Stimulated activated CD4-positive, alpha-beta T cell treated with anti-CD3 and anti-CD28 coated beads, Interleukin-15, amount 100 ng/mL, for 1 hour (primary cell): ENCODE measurements at places on chromosomes 6 and 20.

GRCh38 chr6:19866173-19866984, 29.2 kb downstream of the ID4 start:
- DNase-seq: no peak

DNA sequence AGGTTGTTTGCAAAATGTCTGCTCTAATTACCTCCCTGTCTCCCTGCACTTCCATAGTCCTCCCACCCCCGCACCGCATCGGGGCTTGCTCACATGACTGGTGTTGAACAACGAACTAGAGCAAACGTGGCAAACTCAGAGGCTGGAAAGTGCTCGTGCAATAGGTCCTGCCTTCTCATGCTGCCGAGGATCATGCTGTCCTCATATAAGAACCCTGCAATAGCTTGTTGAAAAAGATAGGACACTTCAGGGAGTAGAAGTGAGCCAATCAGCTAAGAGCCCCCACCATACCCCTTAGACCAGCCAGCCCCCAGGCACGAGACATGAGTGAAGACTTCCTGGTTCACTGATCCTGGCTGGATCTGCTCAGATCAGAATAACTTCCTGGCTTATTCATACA, 219.2 kb downstream of the C6orf118 start:
- no peak for DNase-seq

DNA sequence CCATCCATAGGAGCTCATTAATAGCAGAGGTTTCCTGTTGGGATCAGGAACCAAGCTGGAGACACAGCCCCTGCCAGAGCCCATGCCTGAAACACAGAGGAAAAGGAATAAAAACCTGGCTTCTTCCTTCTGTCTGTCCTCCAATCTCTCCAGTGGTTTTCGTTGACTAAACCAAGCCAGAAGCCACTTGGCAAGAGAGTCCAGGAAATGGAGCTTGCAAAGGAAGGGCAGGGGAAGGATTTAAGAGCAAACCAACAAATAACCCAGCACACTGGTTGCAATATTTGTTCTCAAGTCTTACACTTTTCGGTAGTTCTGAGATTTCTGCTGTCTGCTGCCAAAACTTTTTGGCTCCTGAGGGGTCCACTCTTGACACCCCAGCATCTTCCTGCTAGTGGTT, 137.0 kb upstream of the BMP2 start:
- no peak for DNase-seq

DNA sequence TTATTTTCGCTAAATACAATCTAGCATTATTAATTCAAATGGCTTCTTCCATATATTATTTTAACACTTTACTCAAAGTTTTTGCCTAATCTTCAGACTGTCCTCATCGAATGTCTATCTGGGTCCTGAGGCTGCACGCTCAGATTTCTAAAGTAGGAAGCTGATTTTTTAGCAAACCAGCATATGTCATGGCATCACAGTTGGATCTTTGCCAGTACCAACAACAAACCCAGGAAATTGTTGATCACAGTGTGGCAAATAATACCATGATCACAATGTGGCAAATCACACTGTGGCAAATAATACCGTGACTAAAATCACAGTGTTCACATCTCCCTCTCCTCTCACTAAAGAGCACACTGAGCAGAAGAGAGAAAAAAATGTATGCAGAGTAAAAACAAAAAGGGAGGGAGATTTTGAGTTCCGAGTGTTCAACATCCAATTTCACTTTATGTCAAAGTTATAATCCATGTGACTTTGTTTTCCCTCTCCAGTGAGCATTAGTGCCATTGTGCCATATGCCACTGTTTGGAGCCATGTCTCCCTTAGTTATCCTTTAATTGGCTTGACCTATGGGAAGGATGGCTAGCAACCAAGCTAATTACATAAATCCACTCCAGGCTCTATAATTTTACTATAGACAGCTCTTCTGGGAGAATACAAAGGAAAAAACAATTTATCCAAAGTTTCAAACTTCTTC, 1059.6 kb downstream of the HACE1 start:
- DNase-seq: no peak

DNA sequence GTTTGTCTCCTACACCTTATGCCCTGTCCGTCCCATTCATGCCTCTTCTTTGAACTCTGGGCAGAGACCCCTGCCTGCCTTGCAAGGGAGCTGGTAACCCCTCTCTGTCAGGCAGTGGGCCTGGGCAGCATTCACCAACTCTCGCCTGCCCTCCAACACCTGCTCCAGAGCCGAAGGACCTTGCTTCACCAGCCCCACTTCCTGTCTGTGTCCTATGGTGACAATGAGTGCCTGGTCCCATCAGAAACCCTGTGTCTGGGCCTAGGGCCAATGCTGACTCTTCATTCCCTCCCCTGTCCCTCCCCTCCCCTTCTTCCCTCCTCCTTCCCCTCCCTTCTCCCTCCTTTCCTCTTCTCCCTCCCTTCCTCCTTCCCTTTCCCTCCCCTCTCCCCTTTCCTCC, 22.8 kb upstream of the PCMTD2 start:
- no peak for DNase-seq

GRCh38 chr20:58141496-58141895, 87.0 kb downstream of the ANKRD60 start:
- DNase-seq: no peak
